ENCODE measurements at places on chromosomes 12 and 14. TPM values are rescaled to one million over a fixed set of nuclear protein-coding genes. Genes with fewer than 3 reads are reported as not detected.

DNA sequence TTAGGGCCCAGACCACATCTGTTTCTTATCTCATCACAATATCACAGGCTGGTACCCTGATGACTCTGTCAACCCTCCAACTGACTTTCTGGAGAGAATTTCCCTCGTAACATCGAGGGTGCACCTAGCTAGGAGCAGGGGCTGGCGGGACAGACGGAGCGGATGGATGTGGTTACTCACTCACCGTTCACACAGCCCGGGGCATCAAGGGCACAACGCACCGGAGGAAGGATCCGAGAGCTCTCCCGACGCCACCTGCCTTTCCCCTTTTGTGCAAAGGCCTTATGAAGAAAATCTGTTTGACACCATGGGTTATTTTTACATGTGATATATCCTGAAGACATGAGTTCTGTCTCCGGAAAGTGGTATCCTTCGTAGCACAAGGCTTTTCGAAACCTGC is 31.4 kb downstream of the SLC15A4 start:
- no peak for DNase-seq

DNA sequence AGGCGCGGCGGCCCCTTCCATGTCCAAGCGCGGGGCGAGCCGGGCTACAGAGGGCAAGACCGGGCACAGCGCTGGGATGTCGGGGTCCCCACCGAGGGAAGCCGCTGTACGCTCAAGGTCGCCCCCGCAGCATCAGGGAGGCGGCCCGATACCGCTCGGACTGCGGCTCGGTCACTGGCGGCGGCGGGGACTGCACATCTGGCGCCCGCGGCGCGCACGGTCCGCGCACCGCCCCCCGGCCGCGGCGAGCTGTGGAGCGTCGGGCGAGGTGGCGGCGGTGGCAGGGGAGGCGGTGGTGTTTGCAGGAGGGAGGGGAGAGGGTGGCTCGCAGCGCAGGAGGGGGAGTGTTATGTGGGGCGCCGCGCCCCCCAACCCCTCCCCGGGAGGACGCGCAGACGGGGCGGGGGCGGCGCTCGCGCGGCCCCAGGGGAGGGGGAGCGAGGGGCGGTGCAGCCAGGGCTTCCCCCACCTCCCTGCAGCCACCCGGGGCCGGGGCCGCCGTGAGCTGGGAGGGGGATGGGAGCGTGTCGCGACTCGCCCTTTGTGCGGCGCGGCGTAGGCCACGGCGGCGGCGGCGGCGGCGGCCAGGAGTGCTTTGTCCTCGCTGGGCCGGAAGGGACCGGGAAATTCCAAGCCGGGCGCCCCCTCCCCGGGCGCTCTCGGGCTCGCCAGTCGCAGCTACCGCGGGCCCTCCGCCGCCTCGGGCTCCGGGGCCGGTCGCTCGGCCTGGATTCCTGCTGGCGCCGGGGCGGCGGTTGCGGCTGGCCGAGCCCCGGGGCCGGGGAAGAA is at the start of gene NUAK1:
NUAK1 (minus strand) TSS at position 322 of the 789 bp plus-strand sequence; CDS start at position 21, 301 bp downstream.
- peak; percentile 74 for DNase-seq

GRCh38 chr12:16417058-16417457 is 69.6 kb downstream of the MGST1 start:
- no peak for DNase-seq

- DNase-seq, result peak; percentile 52
These were observed 3.6 kb downstream of the ZNF839 start for GRCh38 chr14:102323102-102323501.

The KRT4 gene
- not detected for total RNA-seq

GRCh38 chr12:47188576-47189441 is 109.0 kb upstream of the AMIGO2 start:
- DNase-seq, result no peak

- peak; percentile 33 for DNase-seq
These were observed 2.4 kb upstream of the RNASE7 start for GRCh38 chr14:21039585-21040369.

- DNase-seq, result no peak
These were observed 279.7 kb upstream of the AMIGO2 start for GRCh38 chr12:47359310-47360092.

The ZNF410 gene
- total RNA-seq, result 19.3 TPM

The IPO4 gene
- total RNA-seq, result 128 TPM

The A2M gene
- total RNA-seq, result 3.4 TPM

DNA sequence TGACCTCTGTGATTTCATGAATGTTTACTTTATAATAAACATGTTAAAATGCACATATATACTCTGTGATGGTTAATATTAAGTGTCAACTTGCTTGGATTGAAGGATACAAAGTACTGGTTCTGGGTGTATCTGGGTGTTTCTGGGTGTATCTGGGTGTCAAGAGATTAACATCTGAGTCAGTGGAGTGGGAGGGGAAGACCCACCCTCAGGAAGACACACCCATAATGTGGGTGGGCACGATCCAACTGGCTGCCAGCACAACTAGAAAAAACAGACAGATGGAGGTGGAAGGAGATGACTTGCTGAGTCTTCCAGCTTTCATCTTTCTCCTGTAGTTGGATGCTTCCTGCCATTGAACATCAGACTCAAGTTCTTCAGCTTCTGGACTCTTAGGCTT is 11.9 kb downstream of the NUP37 start:
- DNase-seq, result no peak

The NUDT4 gene
- 51.3 TPM for total RNA-seq

The IQSEC3 gene
- 2.2 TPM for total RNA-seq

GRCh38 chr12:70754330-70754741 is 117.1 kb upstream of the PTPRB start:
- DNase-seq, result no peak

DNA sequence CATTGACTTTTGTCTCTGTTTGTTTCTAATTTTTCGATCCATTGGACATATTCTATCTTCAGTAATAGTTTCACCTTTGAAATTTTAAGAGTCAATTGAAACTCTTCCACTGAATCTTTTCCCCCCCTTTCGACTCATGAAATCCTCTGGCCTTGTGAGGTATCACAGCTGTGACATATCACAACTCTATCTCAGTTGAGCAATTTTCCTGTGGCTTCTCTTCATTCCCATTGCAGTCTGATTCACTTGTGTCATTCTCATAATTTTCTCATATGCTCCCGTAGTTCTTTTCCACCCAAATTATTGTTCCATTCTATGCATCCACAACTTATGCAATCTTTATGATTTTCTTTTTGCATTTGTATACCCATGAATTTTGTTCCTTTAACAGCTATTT is 261.6 kb downstream of the DACT1 start:
- DNase-seq, result no peak

- peak; percentile 20 for DNase-seq
These were observed 8.6 kb upstream of the PLXNC1 start for GRCh38 chr12:94139816-94140215.
